ENCODE measurements at places on chromosomes 1 and 21. TPM values are rescaled to one million over a fixed set of nuclear protein-coding genes. Genes with fewer than 3 reads are reported as not detected.

The PCAT6 gene
- 3.5 TPM for total RNA-seq

The CA6 gene
- not detected for total RNA-seq

The PGLYRP4 gene
- total RNA-seq, result not detected

The KCNJ9 gene
- not detected for total RNA-seq

The WNT4 gene
- total RNA-seq, result 0.27 TPM

The CCDC190 gene
- total RNA-seq, result not detected

The CCDC185 gene
- total RNA-seq, result not detected

The TCHHL1 gene
- not detected for total RNA-seq

The TFB2M gene
- total RNA-seq, result 36.4 TPM

The MSH4 gene
- total RNA-seq, result 0.02 TPM

The DNAI4 gene
- 0.94 TPM for total RNA-seq

The SLC35F3 gene
- total RNA-seq, result 4.8 TPM

The TTLL10 gene
- total RNA-seq, result not detected
